Stimulated activated CD4-positive, alpha-beta T cell treated with anti-CD3 and anti-CD28 coated beads, Interleukin-4, amount 100 ng/mL, for 4 hours (primary cell): ENCODE measurements at places on chromosomes 7 and 10.

GRCh38 chr7:28890137-28890536, 68.0 kb downstream of the TRIL start:
- no peak for DNase-seq

DNA sequence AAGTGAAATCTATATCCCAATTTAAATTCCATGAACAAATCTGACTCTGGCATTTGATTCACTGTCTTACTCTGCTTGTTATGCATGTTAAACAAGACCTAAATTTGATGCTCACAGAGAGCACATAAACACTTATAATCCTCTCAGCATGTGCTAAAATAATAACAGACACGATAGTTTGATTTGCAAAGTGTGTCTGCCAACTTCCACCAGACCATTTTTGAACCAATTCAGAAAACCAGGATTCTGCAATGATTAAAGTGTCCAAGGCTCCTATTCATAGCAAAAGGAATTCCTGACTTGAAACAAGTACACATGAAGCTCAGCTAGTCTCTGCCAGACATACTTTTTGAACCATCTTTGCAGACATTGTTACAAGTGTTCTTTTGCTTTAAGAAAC, 11.2 kb downstream of the RBM20 start:
- DNase-seq: no peak

DNA sequence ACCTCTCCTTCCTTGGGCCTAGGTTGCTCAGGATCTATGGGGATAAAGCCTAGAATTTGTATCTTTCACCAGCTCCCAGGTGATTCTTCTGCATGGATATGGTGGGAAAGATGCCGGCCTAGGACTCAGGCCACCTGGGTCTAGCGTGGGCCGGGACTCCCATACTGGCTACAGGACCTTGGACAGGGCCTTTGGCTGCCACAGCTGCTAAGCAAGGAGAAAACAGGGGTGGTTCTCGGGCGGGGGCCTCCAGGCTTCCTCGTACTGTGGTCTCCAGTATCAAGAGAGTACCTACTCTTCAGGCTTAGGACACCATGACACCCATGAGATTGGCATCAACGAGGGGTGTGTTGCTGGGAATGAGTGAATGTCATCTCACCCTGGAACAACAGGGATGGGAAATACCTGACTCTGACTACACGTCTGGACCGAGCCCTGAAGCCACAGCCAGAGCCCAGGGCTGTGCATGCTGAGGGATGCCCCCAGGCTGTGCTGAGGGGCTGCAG, 120.3 kb upstream of the ADAM12 start:
- DNase-seq: no peak

GRCh38 chr10:652233-652632, 37.2 kb downstream of the DIP2C start:
- no peak for DNase-seq

- DNase-seq: no peak
Measured at GRCh38 chr10:24118246-24118645, 90.7 kb upstream of the KIAA1217 start.

GRCh38 chr7:26147030-26147429, 5.0 kb upstream of the NFE2L3 start:
- no peak for DNase-seq

GRCh38 chr10:6396652-6397051, 183.4 kb downstream of the PRKCQ start:
- no peak for DNase-seq

- DNase-seq: no peak
Measured at GRCh38 chr10:1264001-1264400, 207.8 kb downstream of the WDR37 start.

- peak; percentile 19 for DNase-seq
Measured at GRCh38 chr10:132319853-132320653, 11.9 kb upstream of the LRRC27 start.

- DNase-seq: no peak
Measured at GRCh38 chr7:127758105-127758504, 106.1 kb downstream of the SND1 start.

GRCh38 chr7:117061751-117062150, 108.5 kb downstream of the ST7 start:
- no peak for DNase-seq

GRCh38 chr10:132155723-132156381, 30.9 kb upstream of the DPYSL4 start:
- DNase-seq: no peak

DNA sequence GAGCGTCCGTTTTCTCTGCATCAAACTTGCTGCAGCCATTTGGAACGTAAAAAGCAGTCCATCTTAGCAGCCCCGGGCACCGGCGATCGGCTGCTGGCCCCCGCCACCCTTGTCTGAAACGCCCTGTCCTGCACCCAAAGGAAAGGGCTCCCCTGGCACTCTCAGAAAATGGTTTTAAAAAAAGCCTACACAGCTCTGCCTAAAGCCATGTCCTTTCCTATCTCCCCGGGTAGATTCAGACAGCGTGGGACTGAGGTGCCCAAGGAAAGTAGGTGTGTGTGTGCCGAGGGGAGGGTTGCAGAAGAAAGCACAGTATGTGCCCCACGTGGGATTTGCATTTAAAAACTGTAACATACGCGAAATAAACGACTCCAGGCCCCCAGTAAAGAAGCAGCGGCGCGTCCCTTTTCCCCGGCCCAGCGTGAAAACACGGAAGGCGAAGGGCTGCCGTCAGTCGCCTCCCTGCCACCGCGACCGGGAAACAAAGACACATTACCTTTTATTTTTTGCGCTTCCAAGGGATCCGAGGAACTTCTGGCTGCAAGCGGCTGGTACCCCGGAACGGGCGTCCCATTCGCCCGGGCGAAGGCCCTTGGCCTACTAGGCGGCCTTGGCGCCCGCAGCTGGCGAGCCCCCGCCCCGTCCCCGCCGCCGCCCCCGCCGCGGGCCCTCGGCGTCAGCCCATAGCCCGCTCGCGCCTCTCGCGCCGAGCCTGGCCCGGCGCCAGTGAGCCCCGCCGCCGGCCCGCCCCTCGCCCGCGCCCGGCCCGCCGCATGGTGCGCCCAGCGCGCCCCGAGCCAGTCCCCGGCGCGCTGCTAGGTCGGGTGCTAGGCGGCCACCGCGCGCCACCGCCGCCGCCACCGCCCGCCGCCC, 304.6 kb downstream of the PRPF18 start:
- DNase-seq: peak; percentile 15

GRCh38 chr10:117412469-117413010, 37.3 kb upstream of the PDZD8 start:
- DNase-seq: no peak

DNA sequence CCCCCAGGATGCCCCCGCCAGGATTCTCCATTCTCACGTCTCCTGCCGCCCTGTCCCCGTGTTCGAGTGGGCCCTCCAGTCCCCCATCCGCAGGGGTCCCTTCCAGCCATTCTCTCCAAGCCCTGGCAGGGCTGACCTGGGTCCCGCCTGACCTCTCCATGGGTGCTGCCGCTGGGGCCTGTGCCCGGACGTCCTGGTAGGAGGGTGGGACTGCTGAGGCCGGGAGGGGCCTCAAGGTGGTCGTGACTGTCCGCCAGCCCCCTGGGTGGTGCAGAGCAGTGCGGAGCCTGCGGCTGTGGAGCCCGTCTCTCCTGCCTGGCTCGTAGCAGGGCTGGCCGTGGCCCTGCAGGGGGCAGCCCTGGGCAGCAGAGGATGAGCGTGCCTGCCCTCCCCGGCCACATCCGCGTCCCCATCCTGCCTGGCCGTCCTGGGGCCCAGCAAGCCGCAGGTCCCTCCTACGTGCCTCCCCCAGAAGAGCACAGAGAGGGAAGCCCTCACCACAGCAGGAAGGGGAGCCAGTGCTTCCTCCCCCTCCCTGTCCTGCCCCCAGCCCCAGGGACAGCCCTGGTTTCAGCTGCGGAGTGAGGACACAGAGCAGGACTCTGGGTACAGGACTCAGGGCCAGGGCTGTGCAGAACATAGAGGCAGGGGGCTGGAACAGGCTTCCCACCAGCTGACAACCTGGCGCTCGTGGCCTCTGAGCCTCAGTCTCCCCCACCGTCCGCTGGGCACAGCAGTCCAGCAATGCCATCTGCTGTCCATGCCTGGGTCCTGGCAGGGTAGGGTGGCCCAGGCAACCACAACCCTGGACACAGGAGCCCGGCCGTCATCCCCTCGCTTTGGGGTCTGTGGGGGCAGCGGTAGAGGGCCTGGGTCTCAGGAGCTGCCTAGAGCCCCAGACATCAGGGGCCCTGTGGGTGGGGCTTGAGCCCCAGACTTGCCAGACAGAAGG, 1.5 kb upstream of the GRIFIN start:
- DNase-seq: peak; percentile 27
